Stimulated activated CD4-positive, alpha-beta T cell treated with anti-CD3 and anti-CD28 coated beads, Interleukin-12 subunit alpha, Interleukin-12 subunit beta, amount 100 ng/mL, for 48 hours (primary cell): ENCODE measurements at places on chromosomes 6 and 20.

DNA sequence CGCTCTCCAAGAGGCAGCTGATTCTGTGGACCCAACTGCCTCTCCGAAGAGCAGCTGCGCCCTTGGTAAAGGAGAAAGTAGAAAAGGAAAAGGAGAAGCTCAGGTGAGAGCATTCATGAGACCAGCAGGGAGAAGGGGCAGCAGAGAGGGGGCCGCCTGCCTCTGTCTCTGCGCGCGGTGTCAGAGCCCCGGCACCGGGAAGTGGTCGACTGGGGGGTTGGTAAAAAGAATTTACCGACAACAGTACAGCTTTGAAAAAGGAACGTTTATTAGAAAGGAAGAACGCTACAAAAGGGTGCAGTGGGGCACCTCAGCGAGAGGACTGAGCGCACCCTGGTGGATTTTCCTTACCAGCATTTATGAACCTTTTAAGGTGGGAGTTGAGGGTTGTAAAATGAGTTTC lies 61.9 kb downstream of the GPR6 start:
- DNase-seq = peak; percentile 6

DNA sequence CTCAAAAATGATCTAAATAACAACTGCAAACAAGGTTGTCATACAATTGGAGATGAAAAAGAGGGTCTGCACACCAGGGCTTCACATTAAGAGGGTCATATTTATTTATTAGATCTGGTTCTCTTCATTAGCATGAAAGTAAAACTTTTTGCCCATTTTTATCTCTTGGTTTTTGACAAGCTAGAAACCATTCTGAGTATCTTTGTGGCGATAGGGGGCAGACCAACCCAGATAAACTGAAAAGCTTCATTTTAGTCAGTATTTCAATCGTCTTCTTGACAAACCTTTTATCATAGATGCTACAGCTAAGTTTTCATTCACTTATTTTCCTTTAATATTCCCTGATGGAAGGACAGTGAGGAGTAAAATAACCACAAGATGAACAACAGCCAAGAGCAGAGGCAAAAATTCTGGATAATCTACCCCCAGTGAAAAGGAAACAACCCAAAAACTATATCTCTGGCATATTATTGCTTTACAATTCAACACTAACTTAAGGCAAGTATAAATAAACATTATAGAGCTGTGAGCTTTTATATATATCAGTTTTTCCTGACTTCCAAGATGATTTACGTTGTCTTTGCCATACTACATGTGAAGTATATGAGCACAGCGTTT lies 45.2 kb downstream of the THEMIS start:
- no peak for DNase-seq

DNA sequence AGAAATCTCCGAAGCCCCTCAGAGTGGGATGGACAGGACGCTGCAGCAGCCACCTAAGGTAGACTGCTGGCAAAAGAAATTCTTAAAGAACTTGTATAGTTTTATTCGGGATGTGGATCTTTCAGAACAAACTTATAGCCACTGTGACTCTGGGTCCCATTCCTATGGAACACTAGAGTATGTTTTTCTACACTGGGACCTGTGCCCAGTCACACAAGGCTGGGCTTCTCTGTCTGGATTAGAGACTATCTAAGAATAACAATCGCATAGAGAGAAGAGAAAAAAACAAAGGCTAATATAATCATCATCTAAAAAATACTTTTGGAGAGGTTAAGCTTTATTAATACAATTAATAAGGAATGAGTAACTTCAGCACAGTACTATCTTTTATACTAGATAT lies 28.9 kb downstream of the RMND1 start:
- no peak for DNase-seq

- DNase-seq = no peak
These were observed 4.9 kb upstream of the CDSN start for GRCh38 chr6:31125162-31125561.

DNA sequence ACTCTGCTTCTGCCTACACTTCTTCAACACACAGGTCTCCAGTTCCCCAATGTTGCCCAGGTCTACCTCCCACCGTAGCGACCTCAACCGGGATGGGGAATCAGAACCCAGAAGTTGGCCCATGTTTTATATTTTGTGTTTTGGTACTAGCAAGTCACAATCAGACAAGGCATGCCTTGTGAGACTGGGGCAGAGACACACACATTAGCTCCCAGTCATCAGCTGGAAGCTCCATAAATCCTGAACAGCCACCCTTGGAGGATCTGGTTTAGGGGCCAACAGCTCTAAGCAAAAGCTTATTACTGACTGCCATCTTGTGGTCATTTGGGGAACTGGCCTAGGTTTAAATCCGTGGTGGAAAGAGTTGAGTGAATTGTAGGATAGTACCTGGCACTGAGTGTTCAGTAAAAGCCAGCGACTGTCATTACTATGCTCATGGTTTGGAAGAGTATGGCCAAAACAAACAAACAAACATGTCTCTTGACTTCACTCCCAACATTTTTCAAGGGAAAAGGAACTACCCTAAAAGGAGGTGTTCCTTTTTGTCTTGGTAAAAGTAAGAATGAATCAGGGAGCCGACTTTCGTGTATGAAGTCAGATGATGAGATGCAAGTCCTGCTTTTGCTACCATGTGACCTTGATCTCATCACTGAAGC lies 40.5 kb downstream of the PIM1 start:
- peak; percentile 60 for DNase-seq

DNA sequence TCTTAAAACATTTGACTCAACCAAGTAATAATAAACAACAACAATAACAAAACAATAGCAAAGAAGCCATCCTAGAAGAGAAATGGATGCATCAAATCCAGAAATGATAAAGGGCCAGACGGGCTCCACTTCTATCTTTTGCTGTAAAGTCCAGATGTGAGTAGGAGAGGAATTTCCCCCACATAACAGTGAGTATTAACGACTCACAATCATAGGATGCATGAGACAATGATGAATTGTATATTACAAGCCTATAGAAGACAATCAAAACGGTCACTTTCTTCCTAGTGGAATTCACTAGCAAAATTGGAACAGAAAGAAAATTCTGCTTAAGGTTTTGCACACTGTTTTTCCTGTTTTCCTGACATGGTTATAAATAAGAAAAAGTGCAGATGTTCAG lies 97.0 kb upstream of the PREP start:
- no peak for DNase-seq

DNA sequence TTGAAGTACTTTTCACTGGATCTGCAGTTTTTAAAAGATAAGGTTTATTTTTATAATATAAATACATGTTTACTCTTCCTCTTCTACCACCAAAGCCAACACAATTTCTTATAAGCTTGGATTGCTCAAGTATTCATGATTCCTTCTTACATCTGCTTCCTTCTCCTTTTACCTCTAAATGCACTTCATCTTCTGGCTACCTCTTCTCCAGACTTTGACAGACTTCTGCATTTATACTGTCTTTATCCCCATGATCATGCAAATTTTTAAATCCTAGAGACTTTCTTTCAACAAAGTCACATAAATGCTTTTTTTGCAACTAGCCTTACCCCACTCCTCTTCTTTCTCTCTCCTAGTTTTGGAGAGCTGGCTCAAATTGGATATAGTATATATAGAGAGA lies 142.9 kb downstream of the TFAP2B start:
- no peak for DNase-seq

GRCh38 chr20:49446808-49447207 lies 35.7 kb downstream of the KCNB1 start:
- DNase-seq = no peak
